Suppressor macrophage treated with lipopolysaccharide for 4 hours (primary cell): ENCODE measurements at places on chromosomes 16 and 17.

DNA sequence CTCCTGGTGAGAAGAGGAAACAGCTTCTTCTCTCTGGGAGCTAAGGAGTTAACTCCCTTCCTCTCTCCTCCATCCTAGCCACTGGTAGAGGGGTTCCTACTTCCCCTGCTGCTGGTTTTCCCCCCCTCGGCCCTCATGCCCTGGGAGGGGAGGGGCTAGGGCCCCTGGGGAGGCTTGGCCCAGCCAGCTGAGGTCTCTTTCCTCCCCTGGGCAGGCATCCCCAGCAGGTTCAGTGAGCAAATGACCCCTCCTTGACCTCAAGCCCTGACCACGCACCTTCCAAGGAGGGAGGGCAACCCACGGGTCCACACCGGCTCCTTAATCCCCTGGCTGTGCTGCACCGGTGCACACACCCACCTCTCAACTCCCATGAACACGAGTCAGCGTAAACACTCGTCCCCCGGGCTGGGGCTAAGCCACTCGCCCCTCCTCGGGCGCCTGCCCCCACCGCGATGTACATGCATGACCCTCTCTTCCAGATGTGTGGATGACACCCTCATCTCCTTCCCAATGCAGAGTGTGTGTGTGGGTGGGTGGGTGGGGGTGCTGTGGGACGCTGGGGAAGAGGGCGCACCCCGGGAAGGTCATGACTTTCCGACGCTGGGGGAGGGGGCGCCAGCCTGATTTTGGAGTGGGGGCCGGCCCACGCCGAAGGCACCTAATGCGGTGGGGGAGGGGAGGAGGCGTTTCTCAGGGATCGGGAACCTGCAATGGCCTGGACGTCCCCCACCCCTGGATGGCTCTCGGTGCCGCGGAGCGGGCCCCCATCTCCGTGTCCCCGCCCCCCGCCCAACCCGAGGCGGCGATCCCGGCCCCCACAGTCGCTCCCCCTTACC lies 33.7 kb downstream of the SRCIN1 start:
- DNase-seq: no peak

DNA sequence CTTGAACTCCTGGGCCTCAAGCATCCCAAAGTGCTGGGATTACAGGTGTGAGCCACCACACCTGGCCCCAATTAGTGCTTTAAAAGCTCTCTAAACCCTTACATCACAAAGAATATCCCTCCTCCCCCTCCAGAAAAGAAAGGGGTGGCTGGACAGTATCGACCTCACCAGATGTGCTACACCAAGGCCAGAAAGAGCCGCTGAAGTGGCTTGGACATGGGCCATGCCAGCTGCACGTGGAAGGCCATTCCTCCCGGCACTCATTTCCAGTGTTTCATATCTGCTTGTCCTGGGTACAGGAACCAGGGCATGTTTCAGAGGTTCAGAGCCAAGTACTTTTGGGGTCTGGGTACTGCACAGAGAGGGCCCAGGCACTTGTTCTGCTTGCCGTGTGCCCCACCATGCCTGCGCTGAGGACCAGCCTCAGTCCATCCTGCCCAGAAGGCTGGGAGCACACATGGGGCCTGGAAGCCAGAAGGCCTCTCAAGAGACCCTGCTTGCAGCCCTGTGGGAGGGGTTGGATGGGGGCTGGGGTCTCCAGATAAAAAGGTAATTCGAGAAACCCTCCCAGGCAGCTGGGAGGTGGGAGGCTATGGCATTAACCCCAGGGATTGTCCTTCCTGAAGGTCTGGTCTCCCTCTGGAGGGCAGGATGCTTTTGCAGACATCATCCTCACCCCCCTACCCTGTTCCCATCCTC lies 3.5 kb upstream of the SRRM2 start:
- no peak for DNase-seq

DNA sequence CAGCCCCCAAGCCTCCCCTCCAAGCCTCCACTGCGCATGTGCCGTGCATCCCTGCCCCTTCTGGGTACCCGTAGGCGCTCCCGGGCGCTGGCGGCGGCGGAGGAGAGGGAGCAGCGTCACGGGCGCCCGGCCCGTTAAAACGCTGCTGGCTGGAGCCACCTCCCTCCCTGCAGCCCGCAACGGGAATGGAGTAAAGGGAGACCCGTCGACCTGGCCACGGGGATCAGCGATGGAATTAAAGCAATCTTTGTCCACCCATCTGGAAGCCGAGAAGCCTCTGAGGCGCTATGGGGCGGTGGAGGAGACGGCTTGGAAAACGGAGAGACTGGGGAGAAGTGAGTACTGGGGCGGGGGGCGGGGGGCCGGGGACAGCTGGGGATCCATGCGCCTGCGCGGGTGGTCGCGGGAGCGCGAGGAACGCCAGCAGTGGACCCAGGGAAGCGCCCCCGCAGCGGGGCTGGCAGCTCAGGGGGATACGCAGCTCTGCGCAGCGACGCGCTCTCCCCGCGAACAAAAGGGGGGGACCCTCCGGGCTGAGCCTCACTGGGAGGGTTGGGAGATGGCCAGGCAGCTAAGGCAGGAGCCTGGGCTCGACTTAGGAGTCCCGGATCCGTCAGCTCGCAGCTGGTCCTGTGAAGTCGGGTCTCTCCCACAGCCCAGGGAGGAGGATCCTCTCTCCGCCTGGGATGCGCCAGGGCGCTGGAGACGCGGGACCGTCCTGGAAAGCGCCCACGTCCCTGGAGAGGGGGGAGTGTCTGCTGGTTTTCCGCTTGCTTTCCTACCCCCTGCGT lies at the start of gene BMERB1:
Gene BMERB1 (plus strand): TSS at position 164 of the 791 bp plus-strand sequence. CDS start 66 bp downstream, at position 230.
- DNase-seq: peak; percentile 70

DNA sequence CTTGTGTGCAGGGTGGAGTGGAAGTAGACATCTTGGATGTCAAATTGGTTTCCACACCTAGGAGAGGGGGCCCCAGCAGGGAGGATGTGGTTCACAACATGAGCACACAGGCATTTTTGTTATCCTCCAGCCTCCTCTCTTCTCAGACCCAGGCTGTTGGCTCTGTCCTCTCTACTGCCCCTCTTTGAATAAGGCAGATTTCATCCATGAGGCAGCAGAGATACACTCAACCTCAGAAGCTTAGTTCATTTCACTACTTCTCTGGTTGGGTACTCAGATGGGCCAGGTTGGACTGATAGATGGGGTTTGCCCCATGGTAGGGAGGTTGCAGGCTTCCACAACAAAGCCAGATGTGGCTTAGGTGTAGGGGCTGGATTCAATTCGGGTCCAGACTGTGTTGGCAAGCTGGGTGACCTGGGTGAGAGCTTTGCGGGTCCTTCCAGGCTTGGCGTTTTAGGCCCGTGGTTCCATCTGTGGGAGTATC lies 22.2 kb upstream of the NFATC3 start:
- DNase-seq: no peak
